ENCODE measurements at places on chromosomes 4 and X. TPM values are rescaled to one million over a fixed set of nuclear protein-coding genes. Genes with fewer than 3 reads are reported as not detected.

Gene BRCC3
- 10.0 TPM for polyA plus RNA-seq

Gene FAM9C
- not detected for polyA plus RNA-seq

- no peaks in the 10 kb centered on the region for H3K27me3 ChIP-seq
- H3K4me1 ChIP-seq: no peaks in the 10 kb centered on the region
- H3K27ac ChIP-seq: no peak overlapping the region
- no peak overlapping the region for H3K4me3 ChIP-seq
Observed at GRCh38 chrX:10938365-10938923, 172.7 kb upstream of the HCCS start.

GRCh38 chrX:103737696-103738095 lies 27.0 kb downstream of the TMEM31 start:
- no peaks in the 10 kb centered on the region for H3K27me3 ChIP-seq
- no peaks in the 10 kb centered on the region for H3K36me3 ChIP-seq
- H3K4me3 ChIP-seq: no peak overlapping the region
- no peak overlapping the region for H3K27ac ChIP-seq

GRCh38 chr4:92307181-92307580 lies 3.4 kb downstream of the GRID2 start:
- DNase-seq: no peak
- no peak overlapping the region for H3K27ac ChIP-seq
- H3K27me3 ChIP-seq: no peaks in the 10 kb centered on the region
- no peaks in the 10 kb centered on the region for H3K36me3 ChIP-seq
- peaks cover 31% of the 10 kb centered on the region for H3K4me1 ChIP-seq

DNA sequence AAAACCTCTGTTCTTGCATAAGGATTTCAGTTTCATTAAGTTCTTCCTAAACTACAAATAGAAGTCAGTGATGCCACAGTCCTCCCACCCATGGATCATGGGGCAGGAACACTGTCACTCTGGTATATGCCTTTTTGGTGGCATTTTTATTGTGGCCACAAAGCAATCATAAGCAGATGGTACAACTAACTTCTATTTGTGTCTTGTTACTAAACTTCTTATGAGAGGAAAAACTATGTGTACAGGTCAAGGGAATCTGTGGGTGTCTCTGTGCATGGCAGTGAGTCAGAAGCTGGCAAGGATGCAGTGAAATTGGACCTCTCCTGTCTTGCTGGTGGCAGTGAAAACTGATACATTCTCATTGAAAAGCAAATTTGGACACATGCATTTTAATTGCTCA lies 245.0 kb upstream of the GPC4 start:
- no peaks in the 10 kb centered on the region for H3K27me3 ChIP-seq
- no peaks in the 10 kb centered on the region for H3K36me3 ChIP-seq
- H3K4me1 ChIP-seq: no peaks in the 10 kb centered on the region
- H3K27ac ChIP-seq: no peak overlapping the region
- no peak for DNase-seq

DNA sequence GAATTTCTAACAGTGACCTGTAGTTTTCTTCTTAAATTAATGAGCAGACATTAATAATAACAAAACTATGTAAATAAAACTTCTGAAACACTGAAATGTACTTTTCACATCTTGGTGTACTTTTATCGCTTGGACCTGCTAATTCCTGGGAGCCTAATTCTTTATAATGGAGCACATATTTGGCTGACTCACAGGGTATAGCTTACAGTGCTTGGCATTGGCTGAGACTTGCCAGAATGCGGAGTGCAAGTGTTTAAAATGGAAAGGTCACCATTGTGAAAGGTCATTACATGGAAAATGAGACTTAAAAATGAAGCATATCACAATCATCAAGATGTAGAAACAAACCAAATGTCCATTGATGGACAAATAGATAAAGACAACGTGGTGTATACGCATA lies 137.3 kb upstream of the PDLIM3 start:
- DNase-seq: peak; percentile 20
- peaks cover 12% of the 10 kb centered on the region for H3K36me3 ChIP-seq
- no peaks in the 10 kb centered on the region for H3K27me3 ChIP-seq
- no peak overlapping the region for H3K4me3 ChIP-seq

DNA sequence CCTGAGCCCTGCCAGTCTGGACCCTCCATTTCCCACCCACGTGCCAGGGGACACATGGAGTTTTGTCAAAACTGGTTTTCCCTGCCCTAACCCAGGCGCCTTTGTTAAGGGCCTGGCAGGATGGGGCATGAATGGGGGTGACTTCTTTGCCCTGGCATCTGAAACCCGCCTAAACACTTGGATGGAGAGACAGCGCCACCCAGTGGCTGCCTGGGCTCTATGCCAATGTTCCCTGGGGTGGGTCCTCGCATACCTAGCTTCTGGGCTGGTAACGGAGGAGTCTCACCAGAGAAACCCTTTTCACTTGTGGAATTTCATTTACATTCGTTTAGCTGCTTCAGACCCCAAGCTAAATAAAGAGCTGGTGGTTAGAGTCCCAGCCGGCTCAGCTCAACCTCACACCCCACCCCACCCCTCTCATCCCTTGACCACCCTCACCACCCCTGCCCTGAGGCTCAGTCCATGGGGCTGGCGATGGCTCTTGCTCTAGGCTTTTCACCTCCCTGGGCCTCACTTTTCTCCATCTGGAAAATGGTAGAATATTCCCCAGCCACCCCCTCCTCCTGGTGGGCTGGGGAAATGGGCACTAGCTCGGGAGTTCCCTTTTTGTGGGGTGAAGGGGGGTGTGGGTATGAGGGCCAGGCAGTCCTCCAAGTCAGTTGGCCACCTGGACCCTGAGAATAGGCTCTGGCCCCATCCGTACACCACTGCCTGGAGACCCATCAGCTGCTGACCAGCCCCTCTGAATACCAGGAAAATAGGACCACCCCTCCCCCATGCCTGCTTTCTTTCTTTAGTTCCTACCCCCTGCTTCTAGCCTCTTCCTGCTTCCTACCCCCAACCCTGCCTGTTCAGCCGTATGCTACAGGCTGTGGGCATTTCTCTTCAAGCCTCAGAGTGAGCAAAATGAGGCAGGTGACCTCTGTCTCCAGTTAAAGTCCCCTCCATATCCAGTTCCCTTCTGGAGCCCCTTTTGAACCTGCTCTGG lies 57.1 kb upstream of the PJA1 start:
- peaks cover 22% of the 10 kb centered on the region for H3K27me3 ChIP-seq
- H3K4me3 ChIP-seq: no peak overlapping the region
- no peaks in the 10 kb centered on the region for H3K4me1 ChIP-seq
- H3K27ac ChIP-seq: no peak overlapping the region
- no peaks in the 10 kb centered on the region for H3K36me3 ChIP-seq

- DNase-seq: no peak
- H3K27me3 ChIP-seq: no peaks in the 10 kb centered on the region
- no peaks in the 10 kb centered on the region for H3K36me3 ChIP-seq
- H3K4me1 ChIP-seq: no peaks in the 10 kb centered on the region
- H3K27ac ChIP-seq: no peak overlapping the region
Observed at GRCh38 chr4:22253431-22253830, 262.4 kb downstream of the ADGRA3 start.

- H3K36me3 ChIP-seq: no peaks in the 10 kb centered on the region
- no peak for DNase-seq
- H3K27ac ChIP-seq: no peak overlapping the region
- peaks cover 4% of the 10 kb centered on the region for H3K27me3 ChIP-seq
Observed at GRCh38 chrX:150504397-150505182, 63.8 kb upstream of the MTM1 start.

GRCh38 chr4:80069108-80069836 lies 3.8 kb downstream of the ANTXR2 start:
- no peak overlapping the region for H3K27ac ChIP-seq
- H3K4me1 ChIP-seq: peaks cover 67% of the 10 kb centered on the region
- H3K4me3 ChIP-seq: peak overlapping the region; percentile 77
- no peaks in the 10 kb centered on the region for H3K27me3 ChIP-seq
- no peak for DNase-seq

- H3K27me3 ChIP-seq: no peaks in the 10 kb centered on the region
- H3K36me3 ChIP-seq: no peaks in the 10 kb centered on the region
- H3K4me1 ChIP-seq: no peaks in the 10 kb centered on the region
- no peak for DNase-seq
- H3K27ac ChIP-seq: no peak overlapping the region
- H3K4me3 ChIP-seq: no peak overlapping the region
Observed at GRCh38 chrX:115410731-115411428, 121.4 kb downstream of the LUZP4 start.

DNA sequence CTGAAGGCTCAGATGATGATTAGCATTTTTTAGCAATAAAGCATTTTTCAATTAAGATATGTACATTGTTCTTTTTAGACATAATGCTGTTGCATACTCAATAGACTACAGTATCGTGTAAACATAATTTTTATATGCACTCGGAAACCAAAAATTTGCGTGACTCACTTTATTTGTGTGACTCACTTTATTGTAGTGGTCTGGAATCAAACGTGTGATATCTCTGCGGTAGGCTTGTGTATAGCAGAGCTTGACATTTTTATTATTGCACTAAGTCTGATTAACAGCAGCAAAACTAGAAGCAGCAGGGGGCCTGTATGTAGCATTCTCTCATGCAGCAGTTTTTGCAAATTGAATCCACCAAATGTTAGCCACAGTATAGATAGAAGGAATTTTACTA lies 119.1 kb upstream of the PRDX4 start:
- H3K4me3 ChIP-seq: no peak overlapping the region
- no peaks in the 10 kb centered on the region for H3K27me3 ChIP-seq
- H3K36me3 ChIP-seq: no peaks in the 10 kb centered on the region
- H3K27ac ChIP-seq: no peak overlapping the region
- no peaks in the 10 kb centered on the region for H3K4me1 ChIP-seq
- no peak for DNase-seq

- H3K4me3 ChIP-seq: no peak overlapping the region
- peaks cover 20% of the 10 kb centered on the region for H3K4me1 ChIP-seq
- no peak overlapping the region for H3K27ac ChIP-seq
- no peaks in the 10 kb centered on the region for H3K27me3 ChIP-seq
Observed at GRCh38 chr4:71389149-71389827, 50.5 kb downstream of the SLC4A4 start.

GRCh38 chr4:67550451-67550850 lies 5.1 kb upstream of the CENPC start:
- no peaks in the 10 kb centered on the region for H3K36me3 ChIP-seq
- no peak overlapping the region for H3K4me3 ChIP-seq
- H3K4me1 ChIP-seq: peaks cover 4% of the 10 kb centered on the region
- no peaks in the 10 kb centered on the region for H3K27me3 ChIP-seq
- H3K27ac ChIP-seq: no peak overlapping the region
- no peak for DNase-seq

GRCh38 chrX:107102980-107103379 lies 15.6 kb downstream of the RBM41 start:
- no peaks in the 10 kb centered on the region for H3K4me1 ChIP-seq
- no peak overlapping the region for H3K27ac ChIP-seq
- H3K27me3 ChIP-seq: no peaks in the 10 kb centered on the region

DNA sequence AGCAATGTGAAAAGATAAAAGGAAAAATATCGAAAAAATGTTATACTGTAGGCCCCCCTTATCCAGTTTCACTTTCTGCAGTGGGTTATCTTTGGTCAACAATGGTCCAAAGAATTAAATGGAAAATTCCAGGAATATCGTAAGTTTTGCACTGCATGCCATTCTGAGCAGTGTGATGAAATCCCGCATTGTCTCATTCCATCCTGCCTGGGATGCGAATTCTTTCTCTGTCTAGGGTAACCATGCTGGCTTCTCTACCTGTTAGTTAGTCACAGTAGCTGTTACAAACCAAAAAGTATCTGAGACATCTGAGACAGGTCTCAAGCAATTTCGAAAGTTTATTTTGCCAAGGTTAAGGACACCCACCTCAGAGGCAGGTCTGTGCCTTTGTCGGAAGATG lies 170.3 kb downstream of the COX18 start:
- H3K27ac ChIP-seq: no peak overlapping the region

Gene RNF128
- polyA plus RNA-seq: 7.5 TPM

Gene ZNF674
- 0.65 TPM for polyA plus RNA-seq

Gene SHISA3
- 0.44 TPM for polyA plus RNA-seq

- DNase-seq: no peak
- H3K36me3 ChIP-seq: peaks cover 25% of the 10 kb centered on the region
- no peaks in the 10 kb centered on the region for H3K27me3 ChIP-seq
- peaks cover 46% of the 10 kb centered on the region for H3K4me1 ChIP-seq
- H3K27ac ChIP-seq: peak overlapping the region; percentile 93
Observed at GRCh38 chr4:44679060-44679459, 840 bp downstream of the GUF1 start.

GRCh38 chr4:183770906-183771305 lies 111.8 kb downstream of the TRAPPC11 start:
- no peak overlapping the region for H3K27ac ChIP-seq
- no peak for DNase-seq
- H3K27me3 ChIP-seq: no peaks in the 10 kb centered on the region
- no peak overlapping the region for H3K4me3 ChIP-seq
- no peaks in the 10 kb centered on the region for H3K36me3 ChIP-seq

- H3K27me3 ChIP-seq: no peaks in the 10 kb centered on the region
- peaks cover 68% of the 10 kb centered on the region for H3K4me1 ChIP-seq
- H3K36me3 ChIP-seq: no peaks in the 10 kb centered on the region
- no peak overlapping the region for H3K4me3 ChIP-seq
- DNase-seq: no peak
Observed at GRCh38 chr4:57094832-57095223, 15.4 kb downstream of the IGFBP7 start.

Gene SPACA5
- not detected for polyA plus RNA-seq

GRCh38 chr4:172048666-172049065 lies 235.5 kb downstream of the GALNTL6 start:
- H3K27ac ChIP-seq: no peak overlapping the region
- H3K36me3 ChIP-seq: no peaks in the 10 kb centered on the region
- H3K4me3 ChIP-seq: no peak overlapping the region
- H3K4me1 ChIP-seq: no peaks in the 10 kb centered on the region
- no peak for DNase-seq
- H3K27me3 ChIP-seq: no peaks in the 10 kb centered on the region

GRCh38 chr4:16224264-16225166 lies 1.8 kb downstream of the TAPT1 start:
- DNase-seq: no peak
- peak overlapping the region; percentile 84 for H3K4me3 ChIP-seq
- peak overlapping the region; percentile 95 for H3K27ac ChIP-seq
- peaks cover 40% of the 10 kb centered on the region for H3K4me1 ChIP-seq
- no peaks in the 10 kb centered on the region for H3K36me3 ChIP-seq

Gene CT47A1
- polyA plus RNA-seq: not detected

Gene PNMA6E
- polyA plus RNA-seq: not detected

GRCh38 chr4:53635697-53636483 lies 44.6 kb upstream of the LNX1 start:
- no peak overlapping the region for H3K27ac ChIP-seq
- H3K4me3 ChIP-seq: no peak overlapping the region
- H3K27me3 ChIP-seq: no peaks in the 10 kb centered on the region
- H3K36me3 ChIP-seq: no peaks in the 10 kb centered on the region
- no peak for DNase-seq

Gene PRKX
- polyA plus RNA-seq: 3.0 TPM

GRCh38 chr4:136329042-136329662 lies 1203.1 kb downstream of the PCDH18 start:
- no peak overlapping the region for H3K4me3 ChIP-seq
- no peak overlapping the region for H3K27ac ChIP-seq
- DNase-seq: no peak
- no peaks in the 10 kb centered on the region for H3K36me3 ChIP-seq
- no peaks in the 10 kb centered on the region for H3K4me1 ChIP-seq
- no peaks in the 10 kb centered on the region for H3K27me3 ChIP-seq

- H3K36me3 ChIP-seq: no peaks in the 10 kb centered on the region
- no peaks in the 10 kb centered on the region for H3K27me3 ChIP-seq
- no peak for DNase-seq
- H3K4me3 ChIP-seq: no peak overlapping the region
Observed at GRCh38 chr4:147560625-147561024, 56.6 kb upstream of the TMEM184C start.

Data from stomach (tissue), 19 donors.